Hematopoietic multipotent progenitor cell treated with erythropoietin and hydrocortisone succinate and interleukin-3 and kit ligand, for 15 days (in vitro differentiated cells): ENCODE measurements at places on chromosomes 3 and 15.

DNA sequence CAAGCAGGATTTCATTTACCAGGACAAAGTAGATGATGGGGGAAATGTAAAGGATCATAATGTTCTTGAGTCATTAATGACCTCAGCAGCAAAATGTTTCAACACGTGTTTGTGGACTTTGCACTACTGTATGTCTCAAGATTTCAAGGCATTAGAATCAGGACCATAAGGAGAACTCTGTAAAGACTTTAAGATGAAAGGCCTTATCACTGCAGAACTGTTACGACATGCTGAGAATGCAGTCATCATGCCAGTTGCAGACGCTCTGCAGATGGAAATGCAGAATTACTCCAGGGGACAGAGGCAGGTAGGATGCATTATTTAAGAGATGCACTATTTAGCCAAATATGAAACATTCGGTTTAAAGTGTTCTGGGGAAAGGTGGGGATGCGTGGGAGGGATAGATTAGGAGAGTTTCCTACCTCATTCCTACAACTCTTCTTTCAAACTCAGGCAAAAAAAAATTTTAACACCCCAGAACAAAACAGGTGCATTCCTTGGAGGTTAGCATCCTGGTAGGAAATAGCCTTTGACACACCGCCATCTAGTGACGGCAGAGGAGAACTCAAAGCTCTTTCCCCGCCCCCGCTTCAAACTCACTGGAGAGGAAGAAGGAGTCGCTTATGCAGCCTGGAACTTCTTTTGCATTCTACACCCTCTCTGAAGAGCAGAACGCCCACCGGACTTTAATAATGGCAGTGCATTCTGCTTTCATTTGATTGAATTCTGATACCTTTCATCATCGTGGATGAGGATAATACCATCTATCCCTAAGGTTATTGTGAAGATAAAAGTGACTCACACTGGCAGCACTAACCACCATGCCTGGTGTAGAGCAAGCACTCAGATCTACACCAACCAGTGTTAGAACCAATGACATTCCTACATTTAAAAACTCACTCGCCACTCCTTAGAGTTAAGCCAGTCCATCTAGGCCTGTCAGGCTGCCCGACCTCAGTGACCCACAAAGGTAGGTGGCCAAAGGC, 43.1 kb upstream of the TOPAZ1 start:
- peak; percentile 59 for DNase-seq

- DNase-seq = no peak
These were observed 105.3 kb upstream of the CHMP2B start for GRCh38 chr3:87121856-87122255.

GRCh38 chr15:27358751-27359434, 387.9 kb downstream of the GABRG3 start:
- DNase-seq = no peak

- no peak for DNase-seq
These were observed 238.0 kb upstream of the LRIG1 start for GRCh38 chr3:66738625-66739365.

DNA sequence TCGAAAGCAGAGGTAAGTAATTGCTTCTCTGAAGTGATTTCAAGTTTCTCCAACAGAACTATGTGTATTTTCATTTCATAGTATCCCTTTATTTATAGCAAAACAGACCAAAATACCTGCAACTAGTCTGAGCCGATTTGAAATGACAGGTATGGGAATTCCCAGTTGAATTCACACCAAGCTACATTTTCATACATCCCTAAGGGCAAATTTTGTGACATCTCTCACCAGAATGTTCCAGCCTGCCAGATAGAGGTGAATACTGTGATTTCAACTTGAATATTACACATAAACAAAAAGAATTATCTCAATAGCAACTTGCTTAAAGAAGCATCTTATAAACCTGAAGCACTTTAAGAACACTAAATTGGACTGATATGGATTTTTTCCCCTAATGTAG, 235.7 kb downstream of the SLC9A9 start:
- no peak for DNase-seq

DNA sequence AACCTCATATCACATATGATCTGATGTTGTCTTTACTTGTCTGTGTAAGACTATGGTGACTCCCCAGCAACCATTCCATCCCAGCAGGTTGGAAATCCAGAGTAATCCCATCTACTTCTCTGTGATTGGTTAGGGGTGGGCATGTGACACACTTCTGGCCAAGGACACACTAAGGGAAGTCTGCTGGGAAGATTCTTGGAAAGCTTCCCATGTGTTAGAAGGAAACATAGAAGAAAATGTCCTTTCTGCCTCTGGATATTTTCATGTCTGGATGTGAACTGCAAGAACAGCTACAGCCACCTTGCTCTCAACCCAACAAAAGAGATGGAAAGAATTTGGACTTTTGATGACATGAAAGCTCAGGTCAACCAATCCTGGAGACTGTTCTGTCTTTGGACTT, 2.6 kb upstream of the UBE2Q2 start:
- no peak for DNase-seq

- no peak for DNase-seq
These were observed 856 bp downstream of the TMEM40 start for GRCh38 chr3:12758025-12758781.

DNA sequence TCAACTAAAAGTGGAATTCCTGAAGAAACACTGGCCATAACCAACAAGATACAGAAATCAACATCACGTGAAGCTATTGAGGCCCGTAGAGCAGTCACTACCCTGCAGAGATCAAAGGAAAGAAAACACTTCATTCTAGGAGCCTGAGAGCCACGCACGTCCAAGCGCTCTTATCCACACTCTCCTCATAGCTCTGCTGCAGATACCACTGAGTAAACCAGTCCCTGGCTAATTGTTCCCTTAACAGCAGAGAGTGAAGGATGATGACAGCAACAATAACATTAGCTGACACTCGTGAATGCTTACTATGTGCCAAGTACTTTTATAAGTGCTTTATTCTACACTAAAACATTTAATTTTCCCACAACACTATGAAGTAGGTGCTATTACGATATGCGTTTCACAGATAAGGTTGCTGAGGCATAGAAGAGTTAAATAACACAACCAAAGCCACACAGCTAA, 271.0 kb upstream of the GADL1 start:
- no peak for DNase-seq

DNA sequence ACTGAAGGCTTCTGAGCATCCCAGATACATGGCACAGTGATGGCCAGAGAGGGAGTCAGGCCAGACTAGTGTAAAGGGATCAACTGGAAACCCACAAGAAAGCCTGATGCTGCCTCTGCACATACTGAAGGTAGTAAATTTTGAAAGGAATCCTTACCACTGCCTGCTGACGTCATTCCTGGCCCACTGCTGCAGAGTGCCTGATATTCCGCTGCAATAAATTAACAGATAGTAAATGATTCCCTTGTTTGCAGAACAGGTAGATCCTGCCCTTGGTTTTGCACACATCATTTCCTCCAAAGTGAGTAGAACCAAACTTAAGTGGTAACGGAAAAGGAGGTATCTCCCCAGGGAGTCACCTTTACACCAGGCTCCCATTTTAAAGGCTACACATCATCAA, 146.7 kb downstream of the FBN1 start:
- DNase-seq = no peak

GRCh38 chr3:26752466-26752865, 129.9 kb downstream of the LRRC3B start:
- DNase-seq = no peak

GRCh38 chr15:34514251-34514670, 69.2 kb downstream of the GOLGA8B start:
- no peak for DNase-seq

DNA sequence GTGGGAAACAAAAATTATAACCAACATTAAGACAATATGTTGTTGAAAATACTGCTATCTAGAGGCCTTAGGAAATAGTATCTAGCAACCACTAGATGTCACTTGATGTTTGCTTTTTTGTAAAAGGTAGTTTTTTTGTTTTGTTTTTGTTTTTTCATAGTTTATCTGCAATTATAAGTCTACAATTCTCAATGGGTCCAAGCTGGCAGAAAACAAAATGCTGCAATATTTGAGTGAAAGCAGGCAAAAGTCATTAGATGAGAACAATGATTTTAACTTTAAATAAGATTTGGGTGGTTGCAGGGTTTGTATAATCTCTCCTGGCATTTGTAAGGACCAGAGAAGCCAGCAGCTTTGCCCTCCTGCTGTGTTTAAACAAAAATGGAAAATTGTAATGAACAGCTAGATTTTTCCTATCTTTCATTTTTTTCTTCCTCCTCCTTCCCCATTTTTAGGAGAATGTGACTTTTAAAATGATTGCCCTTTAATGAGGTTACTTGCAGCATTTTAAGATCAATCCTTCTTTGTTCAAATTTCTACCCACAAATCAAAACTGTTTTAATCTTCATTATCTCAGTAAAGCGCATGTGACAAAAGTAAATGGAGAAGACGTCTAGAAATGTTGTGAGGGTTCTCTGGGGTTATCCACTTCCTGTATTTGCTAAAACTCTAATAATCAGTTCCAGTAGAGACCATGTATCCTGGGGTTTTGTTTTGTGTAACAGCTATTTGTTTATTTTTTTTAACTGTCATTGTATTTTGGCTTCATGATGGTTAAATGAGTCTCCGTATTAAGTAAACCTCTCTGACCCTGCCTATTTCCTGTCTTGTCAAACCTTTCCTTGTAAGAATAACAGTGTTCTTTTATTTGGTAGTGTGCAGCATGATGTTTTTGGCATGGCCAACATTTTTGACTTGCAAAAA, 27.3 kb downstream of the DUT start:
- DNase-seq = no peak

GRCh38 chr15:40333922-40334492, 6.7 kb downstream of the CCDC9B start:
- DNase-seq = no peak

GRCh38 chr3:51306093-51306492, 79.0 kb upstream of the MANF start:
- DNase-seq = no peak

GRCh38 chr3:25854635-25855034, 64.7 kb downstream of the OXSM start:
- DNase-seq = no peak

- DNase-seq = no peak
These were observed 256.0 kb upstream of the CTDSPL start for GRCh38 chr3:37605572-37606153.

- DNase-seq = no peak
These were observed 372.5 kb downstream of the TBL1XR1 start for GRCh38 chr3:176824811-176825210.

DNA sequence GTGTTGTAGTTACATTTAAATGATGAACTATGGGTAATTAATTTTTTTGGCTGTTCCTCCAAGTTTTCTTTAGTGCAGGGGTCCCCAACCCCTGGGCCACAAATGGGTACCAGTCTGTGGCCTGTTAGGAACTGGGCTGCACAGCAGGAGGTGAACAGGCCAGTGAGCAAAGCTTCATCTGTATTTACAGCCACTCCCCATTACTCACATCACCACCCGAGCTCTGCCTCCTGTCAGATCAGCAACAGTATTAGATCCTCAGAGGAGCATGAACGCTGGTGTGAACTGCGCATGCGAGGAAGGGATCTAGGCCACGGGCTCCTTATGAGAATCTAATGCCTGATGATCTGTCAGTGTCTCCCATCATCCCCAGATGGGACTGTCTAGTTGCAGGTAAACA, 75.9 kb upstream of the RPL35A start:
- DNase-seq = no peak

DNA sequence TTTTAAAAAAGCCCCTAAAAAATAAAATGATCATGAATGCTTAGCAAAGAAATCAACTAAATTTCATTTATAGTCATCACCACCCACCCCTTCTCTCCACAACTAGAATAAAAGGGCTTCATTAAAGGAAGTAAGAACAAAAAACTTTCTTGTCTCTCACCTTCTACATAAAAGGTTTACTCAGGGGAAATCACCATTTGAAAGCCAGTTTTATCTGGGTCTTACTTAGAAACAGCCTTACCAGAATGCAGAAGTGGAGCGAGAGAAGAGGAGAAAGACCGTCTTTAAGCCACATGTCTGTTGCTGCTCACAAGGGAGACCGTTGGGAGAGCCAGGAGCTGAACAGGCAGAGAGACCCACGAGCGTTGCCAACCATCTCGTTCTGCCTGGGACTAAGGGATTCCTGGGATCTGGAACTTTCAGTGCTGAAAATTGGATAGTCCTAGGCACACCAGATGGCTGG, 350.1 kb upstream of the PROK2 start:
- no peak for DNase-seq

GRCh38 chr3:48548729-48549705, 7.6 kb downstream of the PFKFB4 start:
- peak; percentile 81 for DNase-seq

DNA sequence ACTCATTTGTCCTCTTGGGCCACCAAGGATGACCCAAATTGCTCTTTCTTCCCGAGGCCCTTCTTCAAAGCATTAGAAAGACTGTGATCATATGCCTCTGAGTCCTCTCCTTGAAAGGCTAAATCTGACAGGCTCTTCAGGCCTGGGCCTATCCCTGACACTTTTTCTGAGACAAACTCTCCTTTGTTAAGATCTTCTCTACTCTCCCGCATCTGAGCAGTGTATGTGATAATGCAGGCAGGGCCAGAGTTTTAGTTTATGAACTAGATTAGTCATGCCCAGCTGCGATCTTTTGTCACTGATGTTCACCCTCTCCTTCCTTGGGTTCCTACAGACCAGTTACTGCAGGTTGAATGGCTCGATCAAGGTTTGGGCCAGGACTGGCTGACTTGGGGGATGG, 39.2 kb downstream of the MASP1 start:
- DNase-seq = no peak

DNA sequence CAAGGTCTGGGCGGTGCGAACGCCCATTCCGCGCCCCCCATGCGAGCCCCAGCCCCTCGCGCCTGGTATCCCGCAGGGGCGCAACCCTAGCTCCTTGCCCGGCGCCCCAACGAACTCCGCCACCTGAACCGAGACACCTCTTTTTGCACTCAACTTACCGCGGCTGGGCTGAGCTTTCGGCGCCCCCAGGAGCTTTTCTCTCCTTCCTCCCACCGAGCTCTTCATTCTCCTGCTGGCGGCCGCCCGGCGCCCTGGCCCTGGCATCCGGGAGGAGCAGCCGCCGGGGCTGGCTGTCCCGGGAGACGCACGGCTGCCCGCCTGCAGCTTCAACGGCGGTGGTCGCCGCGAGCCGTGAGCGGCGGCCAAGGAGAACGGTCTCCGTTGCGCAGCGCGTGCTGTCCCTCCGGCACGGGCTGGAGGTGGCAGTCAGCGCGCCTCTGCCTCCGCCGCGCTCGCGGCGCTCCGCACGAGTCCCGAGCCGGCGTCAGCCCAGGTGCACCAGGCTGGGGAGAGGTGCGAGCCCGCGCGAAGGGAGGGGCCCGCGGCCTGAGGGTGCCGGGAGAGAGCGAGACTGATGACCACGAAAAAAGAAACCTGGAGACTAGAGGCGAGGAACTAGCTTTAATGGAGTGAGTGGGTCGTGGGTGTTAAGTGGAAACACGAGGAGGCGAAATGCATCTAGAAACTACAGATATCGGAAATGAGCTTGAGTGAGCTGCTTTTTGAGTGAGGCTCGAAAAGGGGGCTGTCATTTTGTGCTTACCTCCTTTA, 621.5 kb upstream of the ZNF385D start:
- DNase-seq = no peak

DNA sequence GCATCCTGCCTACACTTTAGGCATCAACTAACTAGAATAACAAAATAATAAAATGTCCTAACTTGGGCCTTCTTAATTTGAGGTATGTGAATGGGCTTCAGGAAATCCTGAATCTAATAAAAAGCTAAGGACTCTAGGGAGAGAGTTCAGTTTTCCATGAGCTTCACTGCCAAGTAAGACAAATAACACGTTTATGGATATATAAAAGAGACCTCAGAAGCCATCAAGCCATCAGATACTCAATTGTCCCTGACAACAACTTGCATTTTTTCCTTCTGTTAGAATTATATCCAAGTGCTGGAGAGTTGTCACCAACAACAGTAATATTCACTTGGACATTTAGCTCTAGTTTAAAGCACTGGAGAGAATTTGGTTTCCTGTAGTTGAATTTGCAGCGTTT, 102.4 kb upstream of the IGSF10 start:
- no peak for DNase-seq

- DNase-seq = no peak
These were observed 27.2 kb upstream of the SLC25A36 start for GRCh38 chr3:140914384-140914945.
